ENCODE measurements at places on chromosomes 4 and X.

GRCh38 chr4:1812720-1813119 is 19.6 kb downstream of the FGFR3 start:
- DNase-seq: no peak

DNA sequence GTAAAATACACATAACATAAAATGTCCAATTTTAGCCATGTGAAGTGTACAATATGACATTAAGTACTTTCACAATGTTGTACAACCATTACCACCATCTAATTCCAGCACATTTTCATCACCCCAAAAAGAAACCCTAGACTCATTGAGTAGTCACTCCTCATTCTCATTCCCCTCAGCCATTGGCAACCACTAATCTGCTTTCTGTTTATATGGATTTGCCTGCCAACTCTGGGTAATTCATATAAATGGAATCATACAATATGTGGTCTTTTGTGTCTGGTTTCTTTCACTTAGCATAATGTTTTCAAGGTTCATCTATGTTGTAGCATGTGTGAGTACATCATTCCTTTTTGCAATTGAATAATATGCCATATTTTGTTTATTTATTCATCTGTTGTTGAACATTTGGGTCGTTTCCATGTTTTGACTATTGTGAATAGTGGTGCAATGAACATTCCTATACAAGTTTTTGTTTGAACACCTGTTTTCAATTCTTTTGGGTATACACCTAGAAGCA is 43.0 kb downstream of the EIF2S3 start:
- no peak for DNase-seq

DNA sequence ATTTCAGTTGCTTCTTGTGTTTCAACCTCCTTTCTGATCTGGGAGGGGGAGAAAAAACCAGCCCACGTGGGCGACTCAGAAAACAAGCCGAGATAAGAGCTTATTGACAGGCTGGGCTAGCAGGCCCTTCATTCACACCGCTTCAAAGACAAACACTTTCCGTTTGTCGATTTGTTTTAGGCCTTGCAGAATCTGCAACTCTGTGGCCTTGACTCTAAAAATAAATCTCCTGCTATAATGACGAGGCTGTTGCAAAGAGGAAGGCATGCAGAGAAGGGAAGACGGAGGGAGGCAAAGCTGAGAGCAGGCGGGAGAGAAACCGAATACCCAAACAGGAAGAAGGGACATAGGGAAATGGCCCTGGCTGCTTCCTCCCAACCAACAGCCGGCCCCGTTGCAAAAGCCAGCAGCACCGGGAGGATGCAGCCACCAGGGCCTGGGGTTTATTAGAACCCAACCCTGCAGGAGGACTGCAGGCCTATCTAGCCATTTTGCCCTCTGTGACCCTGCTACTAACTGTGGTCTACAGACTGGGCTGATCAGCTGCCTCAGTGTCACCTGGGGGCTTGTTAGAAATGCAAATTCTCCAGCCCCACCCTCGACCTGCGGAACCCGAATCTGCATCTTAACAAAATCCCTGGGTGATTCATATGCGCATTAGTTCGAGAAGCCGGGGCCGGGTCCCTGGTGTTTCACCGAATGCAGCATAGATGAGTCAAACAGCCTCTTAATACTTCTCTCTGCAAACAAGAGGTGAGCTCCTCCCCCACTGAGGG is 325.5 kb downstream of the BCOR start:
- no peak for DNase-seq

- no peak for DNase-seq
Measured at GRCh38 chr4:110533590-110533910, 57.6 kb downstream of the ENPEP start.

- no peak for DNase-seq
Measured at GRCh38 chrX:68462197-68462596, 28.9 kb upstream of the OPHN1 start.

- no peak for DNase-seq
Measured at GRCh38 chr4:11729548-11729947, 300.9 kb upstream of the HS3ST1 start.

- no peak for DNase-seq
Measured at GRCh38 chr4:86302251-86302650, 57.6 kb downstream of the MAPK10 start.

GRCh38 chr4:123055943-123056342 is 133.5 kb upstream of the NUDT6 start:
- DNase-seq: no peak

GRCh38 chrX:126785539-126785938 is 34.0 kb upstream of the PRR32 start:
- no peak for DNase-seq

GRCh38 chrX:136130931-136131833 is 16.2 kb upstream of the FHL1 start:
- no peak for DNase-seq

DNA sequence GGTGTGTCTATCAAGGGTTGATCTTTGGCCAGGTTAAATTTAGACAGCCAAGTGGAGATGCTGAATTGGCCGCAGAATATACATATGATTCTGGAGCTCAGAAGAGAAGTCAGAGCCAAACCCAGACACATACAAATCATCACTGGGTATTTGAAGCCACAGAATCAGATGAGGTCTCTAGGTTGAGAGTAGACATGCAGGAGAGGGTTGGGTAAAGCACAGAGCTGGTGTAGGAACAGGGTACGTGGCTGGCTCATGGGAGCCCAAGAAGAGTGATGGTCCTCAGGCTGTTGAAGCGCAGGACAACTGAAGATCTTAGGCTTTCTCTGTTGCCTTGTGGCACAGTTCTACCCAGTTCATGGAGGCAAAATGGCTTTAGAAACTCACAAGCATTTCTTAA is 37.7 kb downstream of the ADAMTS3 start:
- DNase-seq: no peak

DNA sequence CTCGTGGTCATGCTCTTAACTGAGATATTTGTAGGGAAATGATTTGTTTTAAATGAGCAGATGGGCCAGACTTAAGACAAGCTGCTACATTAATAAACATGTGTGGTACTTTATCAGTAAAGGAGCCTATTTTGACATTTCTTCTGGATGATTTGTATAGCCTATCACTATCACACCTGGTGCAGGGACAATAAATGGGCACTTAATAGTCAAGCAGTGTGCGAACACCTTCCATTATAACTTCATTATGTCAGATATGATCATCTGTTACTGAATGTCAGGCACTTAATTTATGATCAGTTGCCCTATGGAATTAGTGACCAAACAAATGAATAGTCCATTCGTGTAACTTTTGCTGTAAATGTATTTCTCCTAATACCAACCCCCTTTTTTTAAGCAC is 628.8 kb downstream of the ADGRL3 start:
- DNase-seq: no peak

DNA sequence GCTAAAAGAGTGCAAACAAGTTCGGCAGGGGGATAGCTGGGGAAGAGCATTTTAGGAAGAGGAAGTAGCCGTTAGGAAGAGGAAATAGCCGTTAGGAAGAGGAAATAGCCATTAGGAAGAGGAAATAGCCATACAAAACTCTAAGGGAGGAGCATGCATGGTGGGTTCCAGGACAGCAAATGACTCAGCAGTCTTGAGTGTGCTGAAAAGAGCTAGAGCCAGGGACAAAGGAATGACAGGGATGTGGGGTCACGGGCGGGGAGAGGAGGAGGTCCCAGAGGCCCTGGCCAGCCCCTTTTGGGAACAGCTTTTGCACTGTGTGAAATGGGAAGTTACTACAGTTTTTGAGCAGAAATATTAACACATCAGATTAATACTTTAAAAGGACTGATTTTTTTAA is 882.6 kb downstream of the TRIML1 start:
- DNase-seq: no peak

DNA sequence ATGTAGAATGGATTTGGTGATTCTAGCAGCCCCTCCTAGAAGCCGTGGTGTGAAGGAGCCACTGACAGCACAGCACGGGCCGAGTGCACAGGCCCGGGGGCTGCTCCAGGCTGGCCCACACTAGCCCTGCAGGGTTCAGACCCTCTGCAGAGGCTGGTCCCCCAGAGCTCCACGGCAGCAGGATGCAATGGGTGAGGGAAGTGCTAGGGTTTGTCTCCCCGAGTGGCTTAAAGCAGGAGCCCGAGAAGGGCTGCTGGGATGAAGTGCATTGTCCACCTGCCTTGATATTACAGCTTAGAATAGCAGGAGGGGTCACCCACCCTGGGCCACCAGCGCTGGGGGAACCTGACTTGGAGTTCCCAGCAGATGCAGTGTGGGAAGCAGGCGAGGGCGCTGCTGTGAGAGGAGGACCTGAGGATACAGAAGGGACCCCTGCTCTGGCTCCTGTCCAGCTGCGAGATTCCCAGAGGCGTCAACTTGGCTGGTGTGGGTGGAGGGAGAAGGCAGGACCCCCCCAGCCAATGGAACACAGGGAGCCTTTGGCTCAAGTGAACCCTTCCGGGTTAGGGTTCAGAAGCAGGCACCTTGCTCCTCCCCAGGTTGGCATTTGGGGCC is 30.0 kb downstream of the WDR1 start:
- no peak for DNase-seq

GRCh38 chr4:130648570-130648969 is 1552.6 kb downstream of the C4orf33 start:
- DNase-seq: no peak

DNA sequence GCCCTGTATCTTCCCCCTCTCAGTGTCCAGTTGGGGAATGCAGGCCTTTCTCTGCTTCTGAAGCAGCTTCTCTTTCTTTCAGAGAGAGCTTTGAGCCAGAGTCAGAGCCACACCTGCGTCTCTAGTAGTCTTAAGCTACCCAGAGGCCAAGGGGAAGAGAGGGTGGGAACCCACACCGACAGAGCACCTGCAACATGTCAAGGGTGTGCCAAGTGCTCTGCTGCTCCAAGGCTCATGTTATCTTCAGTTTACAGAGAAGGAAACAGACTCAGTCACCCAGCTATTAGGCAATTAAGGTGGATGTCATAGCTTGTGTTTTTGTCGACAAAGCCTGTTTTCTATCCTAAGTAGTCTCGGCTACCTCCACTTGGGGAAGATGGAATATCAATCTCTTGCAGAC is 22.7 kb upstream of the RNF212 start:
- DNase-seq: no peak

DNA sequence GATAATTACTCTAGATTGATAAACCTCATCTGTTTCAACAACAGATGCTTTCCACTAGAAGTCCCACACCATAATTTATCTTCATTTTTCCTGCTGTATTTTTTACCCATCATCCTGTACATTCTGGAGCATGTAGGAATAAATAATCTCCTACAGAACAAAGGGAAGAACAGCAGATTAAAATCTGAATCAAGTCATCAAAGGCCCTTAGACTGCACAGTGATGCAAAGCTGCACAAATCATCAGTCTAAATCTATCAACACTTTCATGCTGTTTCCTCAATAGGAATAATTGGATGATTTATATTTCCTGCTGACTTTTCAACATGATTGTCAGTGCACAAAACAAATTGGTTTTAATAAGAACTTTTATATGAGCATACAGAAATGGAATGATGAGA is 1143.9 kb downstream of the STIM2 start:
- DNase-seq: no peak

GRCh38 chr4:165972747-165973146 is 99.7 kb downstream of the TLL1 start:
- DNase-seq: no peak

DNA sequence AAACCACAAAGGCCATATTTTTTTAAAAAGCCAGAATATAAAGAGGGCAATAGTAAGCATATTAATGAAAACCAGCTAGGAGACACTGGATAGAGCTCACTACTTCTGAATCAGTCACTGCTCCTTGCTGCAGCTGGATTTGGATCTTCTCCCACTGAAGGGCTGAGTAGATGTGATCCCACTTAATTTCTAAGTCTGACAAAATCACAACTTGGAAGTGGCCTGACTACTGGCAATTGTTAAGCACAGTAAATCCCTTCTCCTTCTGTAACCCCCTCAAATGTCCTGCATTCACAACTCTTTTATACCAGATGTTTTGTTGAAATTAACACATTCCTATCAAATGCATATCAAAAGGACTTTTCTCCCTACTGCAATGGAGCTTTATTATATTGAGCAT is 72.9 kb downstream of the AMMECR1 start:
- no peak for DNase-seq

GRCh38 chr4:6749340-6750171 is 33.0 kb upstream of the KIAA0232 start:
- DNase-seq: no peak

GRCh38 chr4:111959222-111959621 is 186.0 kb upstream of the FAM241A start:
- DNase-seq: no peak

GRCh38 chrX:74853255-74853654 is 72.0 kb downstream of the NEXMIF start:
- no peak for DNase-seq

GRCh38 chrX:10707773-10708172 is 87.4 kb upstream of the MID1 start:
- no peak for DNase-seq

- no peak for DNase-seq
Measured at GRCh38 chr4:147360301-147360700, 120.6 kb upstream of the EDNRA start.

DNA sequence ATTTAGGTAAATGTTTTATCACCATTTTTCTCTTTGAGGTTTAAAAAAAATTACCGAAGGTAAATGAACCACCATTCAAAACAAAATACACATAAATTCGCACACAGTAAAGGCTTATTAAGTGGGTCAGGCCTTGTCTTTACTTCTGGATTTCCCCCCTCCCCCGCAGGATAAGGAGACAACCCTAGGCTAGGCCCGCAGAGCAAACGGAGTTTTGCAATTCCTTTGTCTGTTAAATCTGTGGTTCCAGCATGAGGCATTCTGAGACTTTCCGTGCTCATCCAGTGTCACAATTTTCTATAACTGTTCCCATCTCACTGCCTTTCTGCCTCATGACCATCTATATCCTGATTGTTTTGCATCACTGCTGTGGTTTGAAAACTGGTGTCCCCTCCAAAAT is 307.4 kb downstream of the DCHS2 start:
- no peak for DNase-seq

- no peak for DNase-seq
Measured at GRCh38 chr4:21795091-21795490, 153.5 kb downstream of the KCNIP4 start.

DNA sequence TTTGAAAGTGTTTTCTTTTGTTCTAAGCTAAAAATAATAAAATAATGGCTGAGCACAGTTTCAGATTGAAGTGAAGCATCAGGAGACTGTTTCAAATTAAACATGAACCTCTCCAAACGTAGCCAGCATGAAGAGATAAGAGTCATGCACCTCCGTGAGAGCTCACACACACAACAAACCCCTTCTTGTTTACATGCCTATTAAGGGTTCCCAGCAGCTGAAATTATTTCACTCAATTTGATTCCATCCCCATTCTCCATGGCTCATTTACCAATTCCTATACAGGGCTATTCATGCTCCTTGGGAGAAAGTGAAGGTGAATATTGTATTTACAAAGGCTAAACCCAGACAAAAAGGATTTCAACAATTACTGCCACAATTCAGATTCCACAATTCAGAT is 954.1 kb upstream of the INTU start:
- no peak for DNase-seq

DNA sequence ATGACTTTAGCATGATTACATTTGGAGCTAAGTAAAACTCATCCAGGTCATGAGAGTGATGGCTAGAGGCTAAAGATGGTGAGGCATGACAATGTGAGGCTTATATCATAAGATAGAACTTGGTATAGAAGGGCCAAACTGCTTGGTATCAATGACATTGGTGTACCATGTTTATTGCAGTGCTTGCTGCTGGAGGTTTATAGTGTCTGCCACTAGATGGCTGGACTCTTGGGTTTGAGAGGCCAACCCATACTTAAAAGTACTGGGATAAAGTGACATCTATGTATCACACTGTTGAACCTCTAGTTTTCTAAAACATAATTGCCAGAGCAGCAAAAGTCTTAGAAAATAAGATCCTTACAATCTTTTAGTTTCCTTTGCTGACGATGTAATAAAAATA is 83.0 kb upstream of the TACR3 start:
- no peak for DNase-seq

- no peak for DNase-seq
Measured at GRCh38 chr4:4919927-4920326, 60.5 kb downstream of the MSX1 start.
